ENCODE measurements at places on chromosomes 5 and 9. TPM values are rescaled to one million over a fixed set of nuclear protein-coding genes. Genes with fewer than 3 reads are reported as not detected.

DNA sequence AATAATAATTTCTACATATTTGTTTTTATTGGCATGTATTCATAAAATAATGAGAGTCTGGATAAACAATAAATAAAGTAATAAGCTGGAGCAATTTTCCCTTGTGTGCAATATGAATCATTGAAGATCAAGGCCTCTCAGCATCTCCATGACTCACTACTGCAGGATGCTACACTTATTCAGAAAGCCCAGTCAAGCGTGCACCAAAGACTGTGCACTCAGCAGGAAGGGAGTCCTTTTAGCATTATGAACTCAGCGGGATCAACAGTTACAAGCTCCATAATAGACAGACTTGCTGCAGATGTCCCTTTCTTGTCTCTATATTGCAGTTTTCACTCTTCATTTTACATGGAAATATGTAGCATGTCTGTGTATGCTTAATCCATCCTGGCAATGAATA, 485.3 kb downstream of the CDH9 start:
- DNase-seq = peak; percentile 70

Gene SPINK4
- total RNA-seq = not detected

GRCh38 chr9:6444128-6444527, 31.1 kb downstream of the UHRF2 start:
- no peak for DNase-seq

DNA sequence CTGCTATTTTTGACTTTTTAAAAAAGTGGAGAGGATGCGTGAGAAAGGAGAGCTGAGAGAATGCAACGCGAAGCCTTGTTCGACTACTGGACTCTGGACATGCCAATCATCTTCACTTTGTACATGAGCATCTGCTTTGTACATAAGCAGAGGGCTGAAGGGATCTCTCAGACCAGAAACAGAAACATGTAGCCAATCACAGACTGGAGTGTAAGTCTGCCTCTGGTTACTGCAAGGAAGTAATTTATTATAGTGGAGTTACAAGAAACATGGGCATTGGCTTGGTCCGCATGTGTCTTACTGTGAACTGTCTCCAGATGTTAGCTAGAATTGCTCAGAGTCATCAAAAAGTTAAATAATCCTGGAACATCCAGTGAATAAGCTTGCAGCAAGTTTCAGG, 190.0 kb upstream of the GRAMD2B start:
- DNase-seq = no peak

Gene MEIKIN
- total RNA-seq = not detected

DNA sequence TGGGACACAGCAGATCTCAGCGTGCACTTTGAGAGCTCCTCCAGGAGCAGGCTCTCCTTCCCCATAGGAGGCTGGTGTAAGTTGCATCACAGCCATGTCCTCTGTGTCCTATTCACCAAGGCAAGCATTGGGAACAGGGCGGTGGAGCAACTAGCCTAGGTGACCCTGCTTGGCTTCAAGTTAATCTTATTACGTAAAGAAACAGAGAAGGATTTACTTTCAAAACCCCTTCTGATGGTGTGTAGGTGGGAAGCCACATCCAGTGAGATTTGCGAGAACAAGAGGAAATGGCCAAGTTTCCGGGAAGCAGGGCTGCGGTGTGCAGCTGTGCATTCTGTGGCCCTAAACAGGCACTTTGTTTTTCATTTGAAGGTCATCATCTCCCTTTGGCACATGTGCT, 80.2 kb downstream of the TRIO start:
- DNase-seq = no peak

DNA sequence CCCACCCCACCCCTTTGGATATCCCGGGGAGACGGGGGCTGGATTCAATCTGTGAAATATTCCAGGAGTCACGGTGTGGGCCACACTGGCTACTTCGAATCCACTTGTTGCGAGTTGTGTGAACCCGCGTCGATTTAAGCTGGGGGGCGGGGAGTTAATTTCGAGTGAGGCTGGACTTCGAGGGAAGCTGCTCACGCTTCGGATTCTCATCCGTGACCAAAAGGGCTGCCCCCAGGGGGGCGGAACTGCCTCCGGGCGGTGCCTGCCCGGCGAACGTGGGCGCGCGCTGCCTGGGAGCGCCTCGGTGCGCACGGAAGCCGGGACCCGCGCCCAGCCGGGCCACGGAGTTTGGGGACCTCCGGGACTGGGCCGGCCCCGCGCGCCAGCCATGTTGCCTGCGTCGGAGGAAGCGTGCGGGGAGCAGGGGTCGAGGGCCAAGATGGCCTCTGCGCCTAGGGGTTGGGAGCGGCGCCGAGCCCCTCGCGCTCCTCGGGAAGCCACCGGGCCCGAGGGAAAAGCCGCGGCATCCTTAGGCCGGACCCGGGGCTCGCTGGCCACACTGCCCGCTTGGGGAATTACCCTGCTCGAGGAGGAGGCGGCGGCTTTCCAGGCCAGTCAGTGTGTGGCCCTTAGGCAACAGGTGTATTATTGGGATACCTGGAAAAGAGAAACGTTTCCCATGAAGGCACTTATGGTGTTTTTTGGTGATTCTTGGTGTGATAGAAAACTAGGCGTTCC, 975 bp downstream of the OCLN start:
- peak; percentile 55 for DNase-seq

GRCh38 chr5:14687023-14687665, 22.6 kb downstream of the OTULIN start:
- no peak for DNase-seq

GRCh38 chr9:100377015-100377414, 24.3 kb upstream of the TEX10 start:
- DNase-seq = no peak

DNA sequence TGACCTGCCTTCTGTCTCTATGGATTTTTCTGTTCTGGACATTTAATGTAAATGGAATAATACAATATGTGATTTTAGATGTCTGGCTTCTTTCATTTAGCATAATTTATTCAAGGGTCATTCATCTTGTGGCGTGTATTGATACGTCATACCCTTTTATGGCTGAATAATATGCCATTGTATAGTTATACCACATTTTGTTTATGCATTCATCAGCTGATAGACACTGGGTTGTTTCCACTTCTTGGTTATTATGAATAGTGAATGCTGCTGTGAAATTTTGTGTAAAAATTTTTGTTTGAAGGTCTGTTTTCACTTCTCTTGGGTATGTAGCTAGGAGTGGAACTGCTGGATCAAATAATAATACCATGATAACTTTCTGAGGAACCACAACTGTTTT, 298.9 kb downstream of the CCDC171 start:
- DNase-seq = no peak

DNA sequence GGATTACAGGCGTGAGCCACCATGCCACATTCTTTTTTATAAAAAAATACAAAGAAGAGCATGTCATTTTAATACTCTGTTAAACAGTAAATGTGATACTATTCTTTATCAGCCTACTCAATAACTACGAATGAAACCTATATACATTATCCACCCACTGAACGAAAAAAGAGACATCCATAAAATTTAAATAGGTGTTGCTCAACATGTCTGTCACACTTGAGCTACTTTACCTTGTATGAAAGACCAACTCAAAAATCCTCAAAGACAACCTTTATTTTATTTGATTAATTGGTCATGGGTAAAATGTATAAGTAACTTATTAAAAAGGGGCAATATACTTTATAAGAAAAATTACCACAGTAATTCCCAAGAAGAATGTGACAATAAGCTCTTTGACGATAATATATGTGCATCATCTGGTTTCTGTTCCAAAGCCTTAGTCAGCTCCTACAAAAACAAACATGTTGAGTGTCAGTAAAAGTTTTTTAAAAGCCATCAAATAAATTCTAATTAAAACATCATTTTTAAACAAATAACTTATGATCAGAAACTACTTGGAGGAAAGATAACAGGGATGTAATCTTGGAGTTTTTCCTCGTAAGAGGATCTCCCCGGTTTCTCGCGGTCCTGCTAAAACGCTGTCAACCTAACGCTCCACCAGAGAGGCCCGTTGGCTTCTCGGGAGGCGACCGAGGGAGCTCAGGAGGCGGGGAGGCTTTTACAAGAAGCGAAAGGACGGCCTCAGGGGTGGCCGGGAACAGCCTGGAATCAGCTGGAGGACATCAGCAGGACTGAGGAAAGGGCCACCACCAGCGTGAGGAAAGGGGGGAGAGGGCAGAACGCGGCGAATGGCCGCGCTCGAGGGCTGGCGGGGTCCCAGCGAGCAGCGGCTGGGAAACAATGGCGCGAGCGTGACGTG, 13.5 kb upstream of the ANKRD18B start:
- DNase-seq = peak; percentile 46

- DNase-seq = no peak
Measured at GRCh38 chr5:109849478-109850088, 159.9 kb downstream of the MAN2A1 start.

- no peak for DNase-seq
Measured at GRCh38 chr9:16870596-16871335, at the start of gene BNC2. Gene BNC2, minus strand, starts transcription at chr9:16870670. Its CDS starts 22 bp downstream, at chr9:16870648.

DNA sequence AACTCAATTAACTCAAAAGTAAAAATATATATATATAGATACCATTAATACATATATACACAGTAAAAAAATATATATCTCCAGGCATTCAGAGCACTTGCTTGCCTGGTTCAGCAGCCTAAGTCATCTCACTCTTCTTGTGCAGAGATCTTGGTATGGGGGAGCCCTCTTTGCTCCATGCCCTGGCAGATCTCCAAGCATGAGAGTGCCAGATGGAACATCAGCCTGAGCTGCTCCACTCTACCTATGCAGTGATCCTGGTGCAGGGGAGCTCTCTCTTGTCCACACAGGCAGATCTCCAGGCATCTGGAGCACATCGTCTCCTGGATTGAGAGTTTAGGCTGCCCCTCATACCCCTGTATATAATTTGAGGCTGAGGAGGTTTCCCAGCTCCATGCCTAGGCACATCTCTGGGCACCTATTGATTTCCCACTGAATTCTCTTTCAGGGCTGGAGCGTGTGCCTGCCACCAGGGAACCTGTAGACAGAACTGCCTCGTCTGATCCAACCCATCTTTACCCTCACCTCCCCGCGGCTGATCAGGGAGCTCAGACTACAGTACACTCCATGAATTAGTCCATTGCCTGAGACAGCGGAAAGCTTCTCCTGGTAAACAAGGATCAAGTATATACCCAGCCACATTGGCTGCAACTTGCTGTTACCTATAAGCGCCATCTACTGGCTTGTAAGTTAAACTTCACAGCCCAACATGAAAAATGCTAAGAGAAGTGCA, 342.4 kb upstream of the GRIA1 start:
- peak; percentile 82 for DNase-seq

Gene TRIM36
- total RNA-seq = 4.9 TPM

DNA sequence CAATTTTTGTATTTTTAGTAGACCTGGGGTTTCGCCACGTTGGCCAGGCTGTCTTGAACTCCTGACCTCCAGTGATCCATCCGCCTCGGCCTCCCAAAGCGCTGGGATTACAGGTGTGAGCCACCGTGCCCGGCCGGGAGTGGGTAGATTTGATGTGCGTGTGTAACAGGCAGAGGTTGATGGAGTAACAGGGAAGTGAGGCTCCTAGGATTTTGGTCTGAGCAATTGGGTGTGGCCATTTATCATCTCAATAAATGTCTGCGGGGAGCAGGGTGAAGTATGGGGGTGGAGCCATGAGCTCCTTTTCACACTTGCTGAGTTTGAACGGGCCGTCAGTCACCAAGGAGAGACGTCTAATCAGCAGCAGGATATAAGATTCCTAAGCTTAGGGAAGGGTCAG, 1.2 kb upstream of the REXO4 start:
- no peak for DNase-seq

- no peak for DNase-seq
Measured at GRCh38 chr5:3593771-3594509, 1.7 kb upstream of the IRX1 start.

DNA sequence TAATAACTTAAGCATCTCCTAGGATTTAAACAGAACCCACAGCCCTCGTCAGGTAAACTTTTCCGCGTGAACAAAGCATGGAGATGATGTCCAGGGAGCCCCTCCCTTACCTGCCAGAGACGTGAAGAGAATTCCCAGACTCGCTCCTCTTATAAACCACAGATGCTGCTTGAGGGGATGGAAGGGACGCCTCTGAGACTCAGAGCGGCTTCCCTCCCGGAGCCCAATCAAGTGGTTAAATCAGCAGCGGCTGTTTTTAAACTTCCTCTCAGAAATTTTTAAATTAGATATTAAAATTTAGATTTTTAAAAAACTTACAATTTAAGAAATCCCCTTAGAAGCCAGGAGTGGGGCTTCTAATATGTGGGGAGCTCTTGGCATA, 71.8 kb downstream of the RAPGEF1 start:
- DNase-seq = no peak

GRCh38 chr9:127667127-127667844, 39.5 kb upstream of the CFAP157 start:
- DNase-seq = no peak

Gene ARL10
- total RNA-seq = 1.3 TPM

DNA sequence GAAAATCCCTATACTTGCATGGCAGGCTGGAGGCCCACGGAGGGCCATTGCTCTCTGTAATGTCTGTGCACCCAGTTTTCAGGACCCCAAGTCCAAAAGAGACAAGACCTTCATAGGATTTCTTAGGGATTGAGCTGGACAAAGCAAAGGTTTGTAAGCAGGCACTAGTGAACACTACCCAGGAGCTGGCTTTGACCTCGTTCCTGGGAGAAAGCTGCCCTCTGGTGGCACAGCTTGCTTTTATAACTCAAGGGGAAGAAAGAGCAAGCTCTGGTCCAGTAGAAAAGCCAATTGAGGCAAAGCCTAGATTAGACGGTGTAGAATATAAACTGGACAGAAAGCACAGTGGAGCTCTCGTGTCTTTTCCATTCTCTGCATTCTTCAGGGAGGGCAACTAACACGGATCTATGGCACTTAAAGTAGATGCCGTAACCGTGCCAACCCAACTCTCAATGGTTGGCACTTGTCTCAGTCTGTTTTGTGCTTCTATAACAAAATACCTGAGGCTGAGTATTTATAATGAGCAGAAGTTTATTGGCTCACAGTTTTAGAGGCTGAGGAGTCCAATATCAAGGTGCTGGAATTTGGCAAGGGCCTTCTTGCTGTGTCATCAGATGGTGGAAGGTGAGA, 7.9 kb downstream of the GABRP start:
- DNase-seq = peak; percentile 88

Gene MYMK
- total RNA-seq = not detected

Gene PCDHGB1
- total RNA-seq = 0.19 TPM

Gene CTXN3
- total RNA-seq = not detected

DNA sequence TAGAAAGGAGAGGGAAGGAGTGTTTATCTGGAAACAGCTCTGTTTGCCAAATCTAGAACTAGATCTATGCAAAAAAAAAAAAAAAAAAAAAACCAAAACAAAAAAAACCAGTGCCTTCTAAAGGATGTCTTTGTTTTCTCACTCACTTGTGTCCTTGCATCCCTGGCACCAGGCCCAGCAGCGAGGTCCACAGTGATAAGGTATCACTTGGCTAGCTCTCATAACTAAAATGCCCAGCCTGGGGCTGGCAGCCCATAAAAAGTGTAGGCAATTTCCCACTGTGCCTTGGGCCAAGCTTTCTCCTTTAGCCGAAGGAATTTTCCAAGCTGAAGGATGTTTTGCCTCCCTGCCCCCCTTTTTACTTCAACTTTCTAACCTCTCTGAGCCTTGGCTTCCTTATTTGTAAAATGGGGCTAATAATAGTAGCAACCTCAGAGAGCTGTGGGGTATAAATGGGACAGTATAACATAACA, 20.8 kb downstream of the RGS3 start:
- no peak for DNase-seq

Gene FOXD4L3
- 0.96 TPM for total RNA-seq

GRCh38 chr5:56272765-56273164, 39.6 kb upstream of the ANKRD55 start:
- no peak for DNase-seq

- no peak for DNase-seq
Measured at GRCh38 chr5:142290577-142291299, 34.1 kb downstream of the SPRY4 start.

- DNase-seq = no peak
Measured at GRCh38 chr5:81021486-81021885, 61.3 kb downstream of the RASGRF2 start.

- no peak for DNase-seq
Measured at GRCh38 chr5:10513501-10514442, 50.1 kb upstream of the ANKRD33B start.

Data from MCF 10A (cell line).